B cell (primary cell): ENCODE measurements at places on chromosomes 13 and 19.

DNA sequence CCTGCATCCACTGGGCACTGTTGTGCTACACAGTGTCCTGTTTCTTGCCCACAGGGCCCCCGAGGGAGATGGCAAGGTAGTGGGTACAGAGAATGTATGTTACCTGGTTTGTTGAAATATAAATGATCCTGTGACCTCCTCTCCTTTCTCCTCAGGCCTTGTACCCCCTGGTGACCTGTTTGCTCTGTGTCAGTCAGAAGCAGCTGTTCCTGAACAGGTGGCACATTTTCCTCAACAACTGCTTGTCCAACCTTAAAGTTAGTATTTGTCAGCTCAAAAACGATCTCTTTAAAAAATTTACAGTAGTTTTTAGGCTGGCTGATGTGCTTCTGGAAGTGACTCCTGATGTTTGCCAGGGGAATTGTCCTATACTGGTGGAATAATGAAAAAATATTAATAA, 105.1 kb downstream of the FRY start:
- no peak for DNase-seq

DNA sequence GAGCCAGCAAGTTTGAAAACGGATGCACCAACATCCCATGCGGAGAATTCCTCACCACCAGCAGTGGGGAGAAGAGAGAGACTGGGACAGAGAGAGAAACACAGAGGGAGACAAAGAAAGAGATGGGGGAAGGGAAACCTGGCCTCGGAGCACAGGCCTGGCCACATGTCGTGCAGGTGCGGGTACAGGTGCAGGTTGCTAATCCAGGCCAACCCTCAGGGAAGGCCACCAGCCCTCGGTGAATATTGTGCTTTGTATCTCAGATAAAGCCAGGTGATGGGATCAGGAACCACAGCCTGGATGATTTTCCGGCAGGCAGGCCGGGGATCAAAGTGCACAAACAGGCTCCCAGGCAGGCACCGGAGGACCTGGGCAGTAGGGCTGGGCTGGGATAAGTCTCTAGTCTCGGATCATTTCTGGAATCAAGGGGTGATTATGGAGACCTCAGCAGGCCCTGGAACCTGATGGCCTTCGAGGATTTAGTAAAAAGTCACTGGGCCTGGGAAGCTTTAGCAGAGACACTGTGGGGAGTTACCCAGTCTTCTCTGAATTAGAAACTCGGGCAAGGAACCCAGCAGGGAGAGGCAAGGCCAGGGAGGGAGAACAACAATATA, 3.7 kb downstream of the GAS6 start:
- no peak for DNase-seq

- DNase-seq, result no peak
Observed at GRCh38 chr13:112819111-112819510, 129.3 kb downstream of the ATP11A start.

GRCh38 chr19:38685666-38686529, 38.4 kb downstream of the ACTN4 start:
- DNase-seq, result no peak

DNA sequence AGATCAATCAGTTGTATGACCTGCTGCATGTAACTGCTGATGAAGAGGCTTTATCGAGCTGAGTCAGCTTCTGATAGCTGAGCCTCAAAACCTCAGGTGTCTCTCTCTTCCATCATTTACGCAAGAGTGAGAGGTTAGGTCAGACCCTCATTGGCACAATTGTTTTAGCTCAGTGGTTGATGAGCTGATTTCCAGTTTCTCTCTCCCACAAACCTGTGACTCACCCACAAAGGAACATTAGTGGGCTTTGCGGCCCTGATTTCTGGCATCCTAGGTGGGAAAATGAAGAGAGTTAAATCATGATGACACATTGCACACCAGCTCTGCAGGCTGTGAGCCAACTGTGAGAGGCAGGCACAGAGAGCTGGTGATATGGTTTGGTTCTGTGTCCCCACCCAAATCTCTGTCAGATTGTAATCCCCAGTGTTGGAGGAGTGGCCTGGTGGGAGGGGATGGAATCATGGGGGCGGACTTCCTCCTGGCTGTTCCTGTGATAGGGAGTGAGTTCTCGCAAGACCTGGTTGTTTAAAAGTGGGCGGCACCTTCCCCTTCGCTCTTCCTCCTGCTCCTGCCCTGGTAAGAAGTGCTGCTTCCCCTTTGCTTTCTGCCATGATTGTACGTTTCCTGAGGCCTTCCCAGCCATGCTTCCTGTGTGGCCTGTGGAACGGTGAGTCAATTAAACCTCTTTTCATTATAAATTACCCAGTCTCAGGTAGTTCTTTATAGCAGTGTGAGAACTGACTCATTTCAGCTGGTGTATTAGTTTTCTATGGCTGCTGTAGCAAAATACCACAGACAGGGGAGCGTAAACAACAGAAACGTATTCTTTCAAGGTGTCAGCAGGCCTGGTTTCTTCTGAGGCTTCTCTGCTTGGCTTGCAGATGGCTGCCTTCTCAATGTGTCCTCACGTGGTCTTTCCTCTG, 33.5 kb upstream of the TMTC4 start:
- DNase-seq, result no peak

- no peak for DNase-seq
Observed at GRCh38 chr13:23129331-23129730, 51.4 kb upstream of the SGCG start.

DNA sequence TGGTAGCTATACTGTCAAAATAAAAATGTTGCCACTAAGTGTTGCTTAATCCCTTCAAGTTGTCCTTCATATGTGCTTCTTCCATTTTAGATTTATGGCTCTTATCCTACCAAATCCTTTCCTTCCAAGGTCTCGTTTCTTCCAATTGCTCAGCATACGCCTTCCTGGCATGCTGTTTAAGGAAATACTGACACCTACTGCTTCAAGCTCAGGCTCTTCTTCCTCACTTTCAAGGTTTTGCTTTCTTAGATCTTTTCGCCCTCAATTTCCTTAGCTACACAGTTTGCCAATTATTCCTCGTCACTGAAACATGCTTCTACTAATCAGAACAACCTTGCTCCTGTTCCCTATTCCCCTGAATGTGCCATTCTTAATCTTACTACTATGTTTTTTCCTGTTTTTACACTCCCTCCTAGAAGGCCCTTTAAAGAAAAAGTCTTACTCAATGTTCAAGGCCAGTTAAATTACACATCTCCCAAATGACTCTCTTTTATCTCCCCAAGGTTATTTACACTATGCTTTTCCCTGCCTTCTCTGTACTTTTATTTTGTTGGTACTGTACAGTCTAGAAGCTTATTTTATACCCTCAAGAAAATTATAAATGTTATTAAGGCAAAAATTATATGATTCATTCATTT, 343.1 kb downstream of the MZT1 start:
- no peak for DNase-seq

DNA sequence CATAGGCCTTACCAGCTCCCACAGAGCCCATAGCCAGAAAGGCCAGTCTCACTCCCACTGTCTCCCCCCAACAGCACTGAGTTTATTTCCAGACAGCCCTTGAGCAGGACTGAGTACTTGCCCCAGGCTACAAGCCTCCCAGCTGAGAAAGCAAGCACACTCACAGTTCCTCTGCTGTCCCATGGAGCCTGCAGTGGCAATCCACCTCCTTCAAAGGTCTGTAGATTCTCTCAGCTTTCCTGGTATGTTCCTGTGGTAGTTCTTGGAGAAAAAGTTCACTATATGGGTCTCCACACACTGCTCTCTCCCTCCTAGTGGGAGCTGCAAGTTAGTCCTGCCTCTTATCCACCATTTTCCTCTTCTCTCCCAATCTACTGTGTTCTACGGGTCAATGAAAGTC, 728.7 kb downstream of the DIAPH3 start:
- DNase-seq, result no peak

GRCh38 chr19:925526-926322, at the start of gene ARID3A:
Gene ARID3A (plus strand): TSS chr19:926035. CDS start chr19:929529, 3,494 bp downstream.
- DNase-seq, result peak; percentile 92

GRCh38 chr19:17214508-17215126, 540 bp upstream of the USE1 start:
- DNase-seq, result no peak

DNA sequence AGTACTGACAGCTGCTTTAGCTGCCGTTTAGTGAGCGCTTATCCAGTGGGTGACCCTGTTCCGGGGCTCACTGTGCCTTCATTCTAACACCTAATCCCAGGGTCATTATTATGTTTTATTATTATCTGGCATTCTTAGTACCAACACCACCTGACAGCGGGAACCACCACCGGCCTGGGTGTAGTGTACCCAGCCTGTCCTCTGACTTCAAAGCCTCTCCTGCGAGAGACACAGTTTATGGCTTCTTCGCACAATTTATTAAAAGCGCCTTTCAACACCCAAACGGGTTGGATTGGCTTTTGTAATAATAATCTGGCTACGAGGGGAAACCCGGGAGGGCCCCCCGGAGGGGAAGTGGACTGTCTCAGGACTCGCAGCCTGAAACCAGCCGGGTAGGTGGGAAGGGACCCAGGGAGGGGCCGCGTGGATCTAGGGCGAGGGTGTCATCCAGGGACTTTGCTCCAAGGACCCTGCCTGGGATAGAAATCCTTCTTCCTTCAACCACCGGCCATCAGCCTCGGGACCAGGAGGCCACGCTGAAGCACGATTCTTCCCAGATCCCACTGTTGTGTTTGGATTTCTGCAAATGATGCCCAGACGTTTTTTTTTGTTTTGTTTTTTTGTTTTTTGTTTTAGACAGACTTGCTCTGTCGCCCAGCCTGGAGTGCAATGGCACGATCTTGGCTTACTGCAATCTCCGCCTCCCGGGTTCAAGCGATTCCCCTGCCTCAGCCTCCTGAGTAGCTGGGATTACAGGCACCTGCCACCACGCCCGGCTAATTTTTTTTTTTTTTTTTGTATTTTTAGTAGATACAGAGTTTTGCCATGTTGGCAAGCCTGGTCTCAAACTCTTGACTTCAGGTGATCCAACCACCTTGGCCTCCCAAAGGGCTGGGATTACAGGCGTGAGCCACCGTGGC, 1.6 kb upstream of the ZBTB7A start:
- peak; percentile 48 for DNase-seq

DNA sequence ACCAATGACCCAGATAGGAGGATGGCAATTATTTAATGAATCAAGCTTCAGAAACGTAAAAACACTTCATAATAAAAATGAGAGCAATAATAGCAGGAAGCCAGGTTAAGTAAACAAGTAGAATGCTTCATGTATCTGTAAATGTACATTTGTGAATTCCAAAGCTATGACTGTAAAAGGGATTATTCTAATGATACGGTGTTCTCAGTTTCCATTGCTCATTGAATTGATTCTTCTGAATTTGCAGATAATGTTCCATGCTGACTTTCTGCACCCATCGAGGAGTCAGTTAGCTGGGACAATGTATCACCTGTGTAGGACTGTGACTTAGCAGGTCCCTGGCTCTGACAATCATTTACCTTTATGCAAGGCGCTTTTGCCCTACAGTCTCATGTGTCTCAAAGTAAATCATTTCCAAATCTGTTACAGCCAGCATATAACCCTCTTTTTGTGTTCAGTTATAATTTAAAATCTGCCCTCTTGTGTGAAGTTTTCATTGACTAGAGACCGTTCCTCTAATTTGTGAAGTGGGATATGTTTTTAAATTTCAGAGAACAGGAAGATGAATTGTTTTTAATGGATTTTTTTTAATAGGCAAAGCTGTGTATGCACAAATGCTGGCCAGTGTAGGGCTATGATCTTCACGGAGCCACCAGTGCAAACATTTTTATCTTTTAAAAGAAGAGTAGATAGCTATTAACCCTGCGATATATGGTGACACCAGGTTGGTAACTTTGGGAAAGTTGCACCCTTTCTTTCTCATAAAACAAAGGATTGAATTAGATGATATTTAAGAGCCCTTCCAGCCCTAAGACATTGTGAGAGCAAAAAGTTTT, 267.1 kb downstream of the KLF5 start:
- no peak for DNase-seq

- no peak for DNase-seq
Observed at GRCh38 chr13:42847891-42848663, 66.7 kb downstream of the FAM216B start.

DNA sequence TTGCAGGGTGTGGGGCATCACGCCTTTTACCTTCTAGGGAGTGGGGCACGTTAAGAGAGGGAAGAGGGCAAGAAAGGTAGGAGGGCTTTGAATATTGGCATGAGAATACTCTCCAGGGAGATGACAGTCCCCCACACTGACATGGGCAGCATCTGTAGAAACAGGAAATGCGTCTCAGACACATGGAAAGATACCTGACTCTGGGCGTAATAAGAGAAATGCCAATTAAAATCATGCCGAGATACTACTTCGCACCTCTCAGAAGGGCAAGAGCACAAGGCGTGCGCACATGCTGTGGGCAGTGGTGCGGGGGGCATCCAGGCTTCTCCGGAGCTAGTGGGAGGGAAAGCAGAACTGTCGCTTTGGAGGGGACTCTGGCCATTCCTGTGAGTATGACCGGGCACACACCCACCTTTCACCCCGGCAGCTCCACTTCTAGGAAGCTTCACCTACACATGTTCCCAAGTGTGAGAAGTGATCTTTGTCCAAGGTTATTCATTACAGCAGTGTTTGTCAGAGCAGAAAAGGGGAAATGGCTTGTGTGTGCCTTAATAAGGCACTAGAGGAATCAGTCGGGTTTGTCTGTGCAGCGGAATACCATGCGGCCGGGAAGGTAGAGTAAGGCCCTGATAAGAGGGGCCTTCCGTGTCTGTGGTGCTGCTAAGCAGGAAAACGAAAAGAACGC, 99.5 kb downstream of the SIPA1L3 start:
- peak; percentile 81 for DNase-seq

- DNase-seq, result no peak
Observed at GRCh38 chr19:18946918-18947317, 5.9 kb upstream of the HOMER3 start.

GRCh38 chr13:43156916-43157315, 133.5 kb downstream of the DNAJC15 start:
- no peak for DNase-seq

GRCh38 chr13:73464758-73465616, 406.2 kb downstream of the KLF5 start:
- DNase-seq, result no peak

- peak; percentile 57 for DNase-seq
Observed at GRCh38 chr13:113445791-113446487, 7.3 kb downstream of the ADPRHL1 start.

DNA sequence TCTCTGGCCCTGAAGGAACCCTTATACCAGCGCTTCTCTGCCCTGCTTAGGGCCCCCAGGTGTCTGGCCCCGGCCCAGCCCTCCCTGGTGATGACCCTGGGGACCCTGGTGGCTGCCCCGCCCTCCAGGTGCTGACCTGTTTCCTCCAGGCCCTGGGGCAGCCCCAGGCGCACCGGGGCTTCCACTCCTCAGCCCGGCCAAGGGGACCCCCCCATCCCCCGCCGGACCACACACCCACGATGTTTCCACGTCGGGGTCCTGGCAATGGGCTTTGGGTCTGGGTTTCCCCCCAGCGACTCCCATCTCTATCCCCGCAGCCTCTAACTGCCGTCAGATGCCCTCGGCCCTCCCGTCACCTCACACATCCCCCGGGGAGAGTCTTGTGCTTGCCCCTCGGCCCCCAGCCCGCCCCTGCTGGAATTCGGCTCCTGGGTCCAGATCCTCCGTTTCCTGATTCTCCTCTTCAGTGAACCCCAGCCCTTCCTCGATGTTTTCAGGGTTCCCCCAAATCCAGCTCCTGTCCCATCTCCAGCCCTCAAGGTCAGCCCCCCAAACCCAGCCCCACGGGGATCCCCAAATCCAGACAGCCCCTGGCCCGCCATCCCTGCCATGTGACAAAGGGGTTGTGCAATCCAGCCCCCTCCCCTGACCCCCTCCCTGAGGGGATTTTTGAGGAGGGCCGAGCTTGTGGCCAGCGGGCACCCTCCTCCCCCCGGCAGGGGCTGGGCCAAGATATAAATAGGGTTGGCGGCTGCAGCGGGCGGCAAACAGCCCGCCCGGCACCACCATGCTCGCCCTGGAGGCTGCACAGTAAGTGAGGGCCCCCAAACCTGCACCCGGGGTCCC, at the start of gene SPIB:
Gene SPIB, plus strand, starts transcription at position 763 of the 846 bp plus-strand sequence. Its CDS starts 25 bp downstream, at position 788.
- DNase-seq, result peak; percentile 82

GRCh38 chr13:85806553-85807175, 7.4 kb upstream of the SLITRK6 start:
- DNase-seq, result peak; percentile 9
